ENCODE measurements at places on chromosomes 3 and 15.
A peak's percentile ranks its signal among the peaks of the same experiment; 100 is the strongest.

DNA sequence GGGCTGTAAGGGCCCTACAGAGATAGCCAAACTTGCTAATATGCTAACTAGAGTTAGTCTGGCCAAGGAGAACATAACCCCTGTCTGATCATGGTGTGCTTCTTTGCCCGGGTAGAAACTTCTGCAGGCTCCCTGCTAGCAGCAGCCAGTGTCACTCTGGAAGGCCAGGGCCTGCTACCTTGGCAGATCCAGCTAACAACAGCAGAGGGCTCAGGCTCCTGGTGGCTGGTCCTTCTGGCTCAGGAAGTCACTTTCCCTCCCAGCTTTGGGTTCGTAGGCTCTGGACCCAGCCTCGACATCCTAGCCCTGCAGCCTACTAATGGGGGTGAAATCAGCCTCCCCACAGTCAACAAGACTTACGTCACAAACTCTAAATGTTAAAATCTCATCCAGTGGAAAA, 373.7 kb upstream of the RGMA start:
- DNase-seq, result no peak

DNA sequence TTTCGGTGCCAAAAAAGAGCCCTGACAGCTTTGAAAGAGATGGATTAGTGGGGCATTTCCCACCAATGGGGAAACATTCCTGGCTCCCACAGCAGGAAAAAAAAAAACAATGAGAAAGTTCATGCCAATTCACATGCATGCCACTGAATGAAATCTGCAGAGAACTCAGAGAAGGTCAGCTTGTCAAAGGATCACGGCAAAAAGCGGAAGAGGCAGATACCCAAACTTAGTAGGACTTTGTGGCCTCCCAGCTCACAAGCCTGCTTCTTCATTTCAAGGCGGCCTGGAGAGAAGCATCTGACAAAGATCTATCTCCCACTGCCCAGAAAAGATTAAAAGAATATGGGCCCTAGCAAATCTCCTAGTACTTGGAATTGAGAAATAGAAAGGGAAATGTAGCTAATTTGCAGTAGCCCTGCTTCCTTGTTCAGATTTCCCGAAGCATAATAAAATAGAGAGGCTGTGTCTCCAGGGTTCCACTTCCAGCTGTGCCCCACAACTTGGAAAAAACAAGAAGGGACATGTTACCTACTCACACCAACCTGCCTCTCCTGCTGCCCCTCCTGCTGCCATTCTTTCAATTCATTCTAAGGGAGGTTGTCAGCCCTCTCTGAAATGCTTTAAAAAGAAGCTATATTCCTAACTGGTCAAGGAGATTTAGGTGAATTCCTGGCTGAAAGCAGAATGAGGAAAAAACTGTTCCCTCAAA, 170.4 kb downstream of the FHIT start:
- no peak for DNase-seq

- no peak for DNase-seq
These were observed 320.9 kb downstream of the FOXP1 start for GRCh38 chr3:71262364-71263265.

DNA sequence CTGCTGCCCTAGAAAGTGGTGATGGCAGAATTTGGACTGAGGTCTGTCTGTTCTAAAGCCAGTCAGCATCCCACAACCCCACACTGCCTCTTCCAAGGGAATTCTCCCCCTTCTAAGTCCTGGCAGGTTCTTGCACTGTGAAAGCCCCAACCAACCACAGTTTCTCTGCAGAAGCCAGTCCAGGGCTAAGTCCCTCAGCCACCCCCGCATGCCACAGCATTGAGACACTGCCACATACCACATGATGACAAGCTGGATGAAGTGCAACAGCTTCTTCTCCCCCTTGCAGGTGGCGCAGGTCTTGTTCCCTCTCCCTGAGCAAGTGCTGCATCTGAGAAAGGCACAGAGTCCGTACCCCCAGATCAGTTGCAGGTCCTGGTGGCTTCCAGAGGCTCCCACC, 18.6 kb downstream of the SSUH2 start:
- DNase-seq, result peak; percentile 47

DNA sequence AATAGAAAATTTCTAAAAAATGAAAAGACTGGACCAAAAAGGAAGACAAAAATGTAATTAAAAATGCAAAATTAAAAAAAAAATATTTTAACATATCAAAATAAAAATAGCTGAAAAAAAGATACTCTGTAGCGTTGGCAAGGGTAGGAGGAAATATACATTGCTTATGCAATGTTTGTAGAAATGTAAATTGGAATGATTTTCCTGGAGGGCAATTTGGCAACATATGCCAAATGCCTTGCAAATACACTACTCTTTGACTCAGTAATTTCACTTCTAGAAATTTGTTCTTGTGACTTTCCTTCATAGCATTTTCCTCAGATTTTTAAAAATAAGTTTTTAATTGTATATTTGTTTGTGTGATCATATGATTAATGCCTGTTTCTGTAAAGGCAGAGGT, 296.6 kb downstream of the ZNF621 start:
- no peak for DNase-seq

DNA sequence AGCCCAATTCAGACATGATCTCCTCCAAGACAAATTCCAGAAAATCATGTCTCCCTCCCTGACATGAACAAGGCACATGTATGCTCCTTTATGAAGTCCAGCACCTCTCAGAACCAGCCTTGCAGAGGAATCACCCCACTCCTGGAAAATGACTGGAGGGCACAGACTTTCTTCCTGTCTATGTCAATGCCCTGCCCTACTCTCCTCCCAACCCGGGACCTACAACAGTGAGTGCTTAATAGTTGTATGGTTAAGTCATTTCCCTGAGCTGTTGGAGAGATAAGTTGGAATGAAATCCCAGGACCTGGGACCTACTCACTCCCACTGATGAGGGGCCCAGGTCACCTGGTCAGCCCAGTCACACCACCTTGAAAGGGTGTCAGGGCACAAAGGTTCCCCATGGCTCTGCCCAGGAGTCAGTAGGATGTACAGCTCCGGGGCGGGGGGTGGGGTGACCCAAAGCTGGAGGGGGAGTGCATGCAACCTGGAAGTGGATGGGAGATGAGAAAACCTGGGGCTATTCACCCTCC, 80.1 kb upstream of the HERC1 start:
- DNase-seq, result no peak

- no peak for DNase-seq
These were observed 112.8 kb downstream of the NSUN3 start for GRCh38 chr3:94175677-94176076.

- peak; percentile 19 for DNase-seq
These were observed 332.3 kb downstream of the CNTN3 start for GRCh38 chr3:74282202-74282601.

- DNase-seq, result no peak
These were observed 299.8 kb upstream of the GPR149 start for GRCh38 chr3:154729741-154730140.

DNA sequence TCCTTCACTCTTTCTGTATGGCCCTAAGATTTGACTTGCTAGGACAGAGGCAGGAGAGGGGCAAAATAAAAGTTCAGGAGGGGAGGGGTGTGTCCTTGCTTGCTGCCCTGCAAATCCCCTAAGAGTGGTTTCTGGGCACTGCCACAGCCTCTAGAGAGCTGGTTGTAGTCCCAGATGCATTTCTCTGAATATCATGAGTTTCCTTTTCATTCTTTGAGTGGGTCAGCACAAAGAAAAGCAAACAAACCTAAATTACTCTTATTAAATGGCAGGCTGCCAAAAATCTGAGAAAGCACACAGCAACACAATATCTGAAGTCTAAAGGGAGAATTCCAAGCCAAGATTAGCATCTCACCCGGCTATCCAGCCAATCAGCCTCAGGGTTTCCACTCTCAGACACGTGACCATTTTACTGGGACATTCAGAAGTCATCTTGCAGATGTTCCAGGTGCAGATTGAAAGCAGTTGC, 919.3 kb downstream of the TUSC7 start:
- DNase-seq, result peak; percentile 21

- no peak for DNase-seq
These were observed 476 bp downstream of the IP6K2 start for GRCh38 chr3:48716508-48716981.

GRCh38 chr3:175456466-175456865, 597.3 kb downstream of the NAALADL2 start:
- peak; percentile 12 for DNase-seq

- DNase-seq, result no peak
These were observed 300.0 kb downstream of the PTPRG start for GRCh38 chr3:61861410-61861809.

DNA sequence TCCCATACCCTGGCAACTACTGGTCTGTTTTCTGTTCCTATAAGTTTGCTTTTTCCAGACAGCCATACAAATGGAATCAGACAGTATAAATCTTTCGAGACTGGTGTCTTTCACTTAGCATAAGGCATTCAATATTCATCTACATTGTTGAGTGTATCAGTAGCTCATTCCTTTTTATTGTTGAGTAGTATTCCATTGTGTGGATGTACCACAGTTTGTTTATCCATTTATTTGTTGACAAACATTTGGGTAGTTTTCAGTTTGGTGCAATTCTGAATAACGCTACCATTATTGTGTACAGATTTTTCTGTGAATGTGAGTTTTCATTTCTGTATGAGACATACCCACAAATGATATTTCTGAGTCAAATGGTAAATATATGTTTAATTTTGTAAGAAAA, 35.4 kb downstream of the LARP6 start:
- DNase-seq, result no peak

- peak; percentile 61 for DNase-seq
These were observed 224.2 kb downstream of the CNTN3 start for GRCh38 chr3:74390121-74390877.

GRCh38 chr3:143298886-143299535, 179.4 kb downstream of the CHST2 start:
- no peak for DNase-seq

GRCh38 chr3:112793326-112794081, 53.2 kb downstream of the CD200R1L start:
- no peak for DNase-seq

DNA sequence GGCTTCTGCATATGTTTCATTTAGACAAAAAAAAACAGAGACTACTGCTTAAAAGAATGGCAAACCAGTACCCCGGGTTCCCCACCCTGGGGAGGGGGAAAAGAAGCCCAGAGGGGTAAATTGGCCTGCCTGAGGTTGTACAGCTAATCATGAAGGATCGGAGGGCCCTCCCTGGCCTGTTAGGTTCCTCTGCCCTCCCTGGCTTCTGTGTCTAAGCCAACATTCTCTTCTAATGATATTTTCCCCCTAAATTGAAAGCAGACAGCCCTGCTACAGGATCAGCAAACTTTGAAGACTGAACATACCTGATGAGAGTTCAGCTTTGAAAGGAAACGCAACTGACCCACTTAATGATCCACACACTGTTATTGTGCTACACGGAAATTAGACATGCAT, 2.5 kb downstream of the ARHGAP31 start:
- DNase-seq, result no peak

GRCh38 chr3:40043444-40043755, 234.0 kb downstream of the MYRIP start:
- peak; percentile 33 for DNase-seq

- DNase-seq, result no peak
These were observed 4.5 kb downstream of the FETUB start for GRCh38 chr3:186644683-186645082.

- no peak for DNase-seq
These were observed 372.3 kb upstream of the TGFBR2 start for GRCh38 chr3:30233913-30234646.

DNA sequence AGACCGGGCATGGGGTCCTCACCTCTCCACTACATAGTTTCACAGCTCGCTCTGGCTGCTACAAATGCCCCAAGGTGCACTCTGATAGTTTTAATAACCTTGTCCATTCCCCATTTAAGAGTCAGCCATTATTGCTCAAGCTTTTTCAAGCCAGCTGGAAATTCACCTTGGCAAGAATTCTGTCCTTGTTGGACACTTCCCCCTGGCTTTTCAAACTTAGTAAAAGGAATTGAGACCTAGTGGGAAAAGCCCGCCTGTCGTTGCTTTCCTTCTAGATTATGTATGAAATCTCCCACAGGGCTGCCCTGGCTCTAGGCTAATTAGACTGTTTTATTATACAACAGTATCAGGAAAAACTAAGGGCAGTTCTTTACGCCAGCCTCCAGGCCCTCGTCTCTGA, 293.7 kb upstream of the GADL1 start:
- DNase-seq, result no peak

DNA sequence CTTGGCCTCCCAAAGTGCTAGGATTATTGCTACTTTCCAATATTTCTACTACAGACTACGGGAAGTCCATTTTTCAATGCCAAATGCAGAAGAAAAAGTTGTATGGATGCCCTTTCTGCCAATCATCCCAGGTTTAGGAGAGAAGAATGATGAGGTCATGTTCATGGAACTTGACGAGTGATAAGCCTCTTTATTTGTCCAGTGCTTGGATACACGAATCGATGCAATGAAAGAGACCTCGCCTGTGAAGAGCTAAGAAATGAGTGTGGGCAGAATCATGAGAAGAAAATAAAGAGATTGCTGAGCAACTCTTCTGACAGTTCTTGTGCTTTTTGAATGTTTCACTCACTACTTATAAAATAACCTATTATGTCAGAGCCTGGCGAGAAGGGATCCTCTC, 996 bp upstream of the SLC28A1 start:
- no peak for DNase-seq

- DNase-seq, result no peak
These were observed 56.2 kb downstream of the LRRFIP2 start for GRCh38 chr3:37118163-37118562.

DNA sequence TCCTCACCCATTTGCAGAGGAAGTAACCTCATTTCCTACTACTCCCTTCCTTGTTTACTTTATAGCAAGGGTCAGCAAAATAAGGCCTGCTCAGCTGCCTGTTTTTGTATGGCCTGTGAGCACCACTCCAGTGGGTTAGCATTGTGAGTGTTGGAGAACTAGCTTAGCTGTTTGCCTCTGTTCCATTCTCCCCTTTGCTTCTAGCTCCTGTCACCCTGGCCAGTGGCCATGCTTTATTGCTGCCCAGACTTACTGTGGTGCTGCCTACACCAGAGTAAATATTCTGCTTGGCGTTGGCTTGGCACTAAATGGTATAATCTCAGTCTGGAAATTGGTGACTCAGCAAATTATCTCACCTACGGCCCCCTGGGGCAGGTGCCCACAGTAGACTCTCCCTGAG, 8.8 kb downstream of the PDCD6IP start:
- DNase-seq, result no peak

GRCh38 chr3:127182431-127182830, 10.5 kb upstream of the PRR23E start:
- no peak for DNase-seq

GRCh38 chr15:47437491-47437890, 279.8 kb upstream of the SEMA6D start:
- DNase-seq, result no peak

DNA sequence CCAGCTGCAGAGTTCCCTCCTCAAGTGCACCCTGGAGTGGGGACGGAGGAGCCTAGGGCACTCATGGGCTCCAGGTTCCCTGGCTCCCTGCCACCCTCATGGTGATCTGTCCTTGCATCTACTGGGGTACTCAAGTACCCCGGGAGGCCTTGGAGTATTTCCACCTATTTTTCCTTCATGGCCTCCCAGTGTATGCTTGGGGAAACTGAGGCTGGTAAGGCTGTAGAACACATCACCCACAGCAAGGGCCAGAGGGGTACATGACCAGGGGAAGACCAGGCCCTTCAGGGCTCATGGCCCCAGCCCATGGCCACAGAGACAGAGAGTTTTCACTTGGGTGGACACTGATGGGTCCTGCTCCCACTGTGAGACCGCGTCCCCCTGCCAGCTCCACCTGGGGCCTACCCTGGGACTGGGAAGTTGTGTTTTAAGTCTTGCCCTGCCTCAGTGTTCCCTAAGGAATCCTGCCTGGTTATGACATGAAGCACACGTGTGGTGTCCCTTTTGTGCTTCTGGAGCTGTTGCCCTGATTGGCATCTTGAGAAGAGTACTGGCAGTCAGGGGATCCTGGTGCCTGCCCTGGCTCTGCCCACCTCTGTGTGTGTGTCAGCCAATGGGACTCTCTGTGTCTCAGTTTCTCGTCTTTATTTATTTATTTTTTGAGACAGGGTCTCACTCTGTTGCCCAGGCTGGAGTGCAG, 132.8 kb downstream of the TJP1 start:
- no peak for DNase-seq
